Femur (tissue), 1 donor: ENCODE measurements at places on chromosomes 7 and 10.
A peak's percentile ranks its signal among the peaks of the same experiment; 100 is the strongest.

GRCh38 chr7:93575555-93576399 is 1.3 kb upstream of the CALCR start:
- no peak for DNase-seq

GRCh38 chr7:28573059-28573553 is 160.8 kb downstream of the CREB5 start:
- peak; percentile 73 for DNase-seq

DNA sequence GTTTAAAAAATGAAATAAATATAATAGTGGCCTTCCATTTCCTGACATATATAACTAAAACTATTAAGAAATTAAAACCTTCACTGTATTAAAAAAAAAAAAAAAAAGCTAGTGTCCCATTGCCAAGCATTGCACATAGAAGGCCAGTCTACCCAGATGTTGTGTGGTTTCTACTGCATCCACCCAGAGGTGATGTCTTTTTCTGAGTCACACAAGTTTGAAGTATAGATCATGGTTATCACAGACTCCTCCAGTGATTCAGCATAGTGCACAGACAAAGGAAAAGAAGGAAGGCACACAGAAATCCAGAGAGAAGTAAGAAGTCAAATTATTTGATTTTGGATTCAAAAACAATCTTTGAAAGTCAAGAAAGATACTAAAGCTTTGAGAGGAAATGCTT is 429.0 kb downstream of the ETV1 start:
- no peak for DNase-seq

DNA sequence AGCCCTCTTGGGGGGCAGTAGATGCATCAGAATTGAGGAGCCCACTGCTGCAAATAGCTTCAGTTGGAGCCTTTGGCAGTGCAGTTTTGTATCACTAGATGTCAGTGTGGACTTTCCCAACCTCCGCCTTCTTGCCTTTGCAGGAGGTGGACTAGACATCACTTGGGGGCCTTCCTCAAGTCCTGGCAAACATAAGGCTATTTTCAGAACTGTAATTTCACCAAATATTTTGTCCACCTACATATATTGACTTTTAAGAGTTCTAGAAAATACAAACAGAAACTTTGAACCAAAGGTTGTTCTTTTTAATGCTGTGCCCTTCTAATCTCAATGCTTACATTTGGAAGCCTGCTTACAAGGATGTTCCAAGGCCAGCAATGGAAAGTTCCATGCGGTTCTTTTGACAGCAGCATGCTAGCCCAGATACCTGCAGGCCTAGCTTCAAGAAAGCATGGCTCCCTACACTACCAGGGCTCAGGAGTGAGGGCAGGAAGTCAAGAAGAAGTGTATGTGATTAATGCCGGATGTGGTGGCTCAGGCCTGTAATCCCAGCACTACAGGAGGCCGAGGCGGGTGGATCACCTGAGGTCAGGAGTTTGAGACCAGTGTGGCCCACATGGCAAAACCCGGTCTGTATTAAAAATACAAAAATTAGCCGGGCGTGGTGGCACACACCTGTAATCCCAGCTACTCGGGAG is 8.0 kb upstream of the ZNRF2 start:
- DNase-seq, result peak; percentile 57

DNA sequence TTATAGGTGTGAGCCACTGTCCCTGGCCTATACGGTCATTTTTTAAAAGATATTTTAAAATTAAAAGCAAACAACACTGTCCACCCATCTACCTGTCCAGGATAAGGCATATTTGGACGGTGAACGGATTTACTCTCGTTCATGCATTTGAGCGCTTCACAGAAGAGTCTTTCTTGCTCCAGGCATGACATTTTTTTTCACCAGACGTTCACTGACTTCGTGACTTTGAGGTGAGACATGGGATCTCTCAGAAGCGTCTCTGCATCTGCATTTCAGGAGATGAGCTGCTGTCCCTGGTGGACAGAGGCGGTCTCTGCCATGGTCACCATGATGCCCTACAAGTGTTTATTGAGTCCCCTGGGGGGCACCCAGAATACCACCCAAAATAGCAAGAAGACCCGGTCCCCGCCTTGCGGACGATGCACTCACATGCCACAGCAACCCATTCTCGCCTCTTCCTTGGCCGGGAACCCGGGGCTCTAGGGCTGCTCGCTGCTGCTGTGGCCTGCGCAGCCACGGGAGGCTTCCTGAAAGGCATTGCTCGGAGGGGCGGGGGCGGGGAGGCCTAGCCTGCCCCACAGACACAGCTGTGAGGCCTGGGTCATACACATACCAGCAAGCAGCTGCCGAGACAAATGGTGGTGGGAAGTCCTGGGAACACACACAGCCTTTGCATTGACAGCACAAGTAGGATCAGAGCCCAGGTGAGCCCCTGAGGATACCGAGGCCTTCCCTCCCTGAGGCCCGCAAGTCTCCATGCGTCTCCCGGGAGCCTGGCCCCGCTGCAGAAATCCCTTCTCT is 84.4 kb downstream of the RGS10 start:
- DNase-seq, result peak; percentile 67

DNA sequence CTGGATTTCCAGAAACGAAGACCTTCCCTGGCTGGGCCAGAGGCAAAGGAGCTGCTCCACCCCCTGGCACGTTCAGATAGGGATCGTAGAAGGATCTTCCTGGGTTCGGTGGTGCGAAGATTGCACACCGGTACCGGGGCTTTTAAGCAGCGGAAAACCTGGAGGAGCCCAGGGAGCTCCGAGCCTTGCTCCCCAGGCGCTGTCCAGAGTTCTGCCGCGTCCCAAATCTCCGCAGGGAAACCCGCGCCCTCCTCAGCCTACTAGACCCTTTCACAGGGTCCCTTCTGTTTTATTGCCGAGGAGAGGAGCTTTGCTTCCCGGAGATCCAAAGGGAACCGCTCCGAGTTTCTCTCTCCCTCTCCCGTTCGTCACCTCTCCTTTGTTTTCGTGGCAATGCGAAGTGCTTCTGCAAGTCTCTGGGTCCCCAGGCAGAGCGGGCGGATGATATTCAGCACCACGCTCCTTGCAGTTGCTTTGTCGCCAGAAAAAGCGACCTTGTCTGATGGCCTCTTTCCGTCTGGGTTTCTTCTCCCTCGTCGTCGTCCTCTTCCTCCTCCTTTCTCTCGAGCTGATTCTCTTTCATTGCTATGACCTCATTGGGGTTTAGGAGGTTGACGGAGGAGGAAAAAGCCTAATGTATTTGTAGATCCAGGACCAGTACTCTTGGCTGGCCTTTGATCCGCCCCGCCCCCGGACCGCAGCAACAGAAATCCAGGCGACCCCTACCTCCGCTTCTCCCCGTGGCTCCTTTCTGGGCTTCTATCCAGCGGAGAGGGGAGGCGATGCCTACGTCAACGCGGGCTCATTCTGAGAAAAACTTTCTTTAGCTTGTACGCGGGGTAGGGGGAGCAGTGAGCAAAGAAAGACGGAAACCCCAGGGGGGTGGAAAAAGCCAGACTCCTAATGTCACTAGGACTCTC is at the start of gene TMEM196:
TSS of gene TMEM196 (minus strand) at position 777 of the 920 bp plus-strand sequence. CDS start 921 bp downstream, outside the sequence.
- peak; percentile 48 for DNase-seq

DNA sequence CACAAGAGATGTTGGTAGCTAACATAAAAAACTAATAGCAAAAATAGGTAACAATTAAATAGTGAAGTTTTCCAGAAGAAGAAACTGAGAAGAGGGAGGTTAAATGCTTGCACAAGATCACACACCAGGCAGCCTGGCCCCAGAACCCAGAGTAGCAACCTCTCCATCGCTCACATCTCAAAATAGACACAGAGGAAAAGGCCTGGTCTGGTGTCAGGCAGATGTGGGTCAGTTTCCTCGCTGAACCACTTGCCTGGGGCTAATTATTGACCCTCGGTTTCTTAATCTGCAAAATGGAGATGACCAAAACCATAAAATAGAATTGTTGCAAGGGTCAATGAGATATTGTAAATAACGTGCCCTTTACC is 44.5 kb upstream of the STK17A start:
- no peak for DNase-seq

DNA sequence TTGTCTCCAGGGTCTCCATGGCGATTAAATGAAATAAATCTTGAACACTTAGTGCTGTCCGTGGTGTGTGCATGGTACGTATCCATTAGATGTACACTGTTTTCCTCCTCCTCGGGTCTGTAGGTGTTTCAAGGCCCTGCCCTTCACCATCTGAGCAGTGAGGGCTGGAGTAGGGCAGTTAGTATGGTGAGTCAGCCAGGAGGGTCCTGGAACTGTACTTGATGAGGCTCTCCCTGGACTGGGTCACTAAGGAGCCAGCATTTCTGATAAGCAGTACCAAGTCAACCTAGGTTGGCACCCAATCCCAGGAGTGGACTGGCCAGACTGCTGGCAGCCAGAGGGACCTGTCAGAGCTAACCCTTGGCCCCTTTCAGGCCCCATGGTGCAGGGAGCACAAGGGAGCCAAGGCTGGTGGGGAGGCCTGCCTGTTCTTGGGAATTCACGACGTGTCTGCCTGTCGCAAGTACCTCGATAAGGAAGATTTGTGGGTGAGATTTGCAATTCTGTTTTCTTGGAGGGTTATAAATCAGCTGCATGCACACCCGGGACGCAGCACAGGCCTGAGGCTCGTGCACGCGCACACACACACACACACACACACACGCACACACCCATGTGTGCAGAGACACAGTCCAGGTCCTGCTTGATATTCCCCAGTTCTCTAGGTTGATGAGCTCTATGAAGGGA is 114.2 kb downstream of the ZMIZ1 start:
- no peak for DNase-seq

- no peak for DNase-seq
These were observed 3.7 kb upstream of the CALU start for GRCh38 chr7:128735436-128735835.

GRCh38 chr7:123783820-123784219 is 35.0 kb upstream of the WASL start:
- no peak for DNase-seq

GRCh38 chr7:22296265-22296566 is 60.7 kb downstream of the RAPGEF5 start:
- no peak for DNase-seq

- no peak for DNase-seq
These were observed 68.7 kb downstream of the MBL2 start for GRCh38 chr10:52703898-52704297.

DNA sequence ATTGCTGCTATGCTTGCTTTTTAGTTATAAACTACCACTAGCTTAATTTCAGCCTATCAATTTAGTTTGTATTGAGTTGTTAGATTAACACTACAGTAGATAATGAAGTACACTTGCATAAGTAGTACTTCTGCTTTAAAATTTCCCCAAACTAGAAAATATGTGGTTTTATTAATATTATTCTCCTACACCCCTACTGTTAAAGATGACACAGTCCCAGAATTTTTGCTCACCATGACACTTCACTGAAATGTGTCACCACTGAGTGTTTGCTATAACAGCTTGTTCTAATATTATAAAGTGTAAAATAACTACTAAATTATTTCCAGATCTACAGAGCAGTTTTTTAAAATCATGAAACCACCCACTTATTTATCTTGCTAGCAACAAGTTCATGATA is 31.6 kb downstream of the RHEB start:
- DNase-seq, result no peak

- peak; percentile 24 for DNase-seq
These were observed 39.0 kb upstream of the SLIT1 start for GRCh38 chr10:97224483-97225435.

- no peak for DNase-seq
These were observed 15.4 kb downstream of the GLUD1 start for GRCh38 chr10:87079106-87079836.

GRCh38 chr7:98909487-98909886 is 31.2 kb downstream of the TRRAP start:
- DNase-seq, result no peak

- DNase-seq, result no peak
These were observed 5.8 kb downstream of the USP54 start for GRCh38 chr10:73585327-73585726.
